ENCODE measurements at places on chromosomes 7 and 10.

DNA sequence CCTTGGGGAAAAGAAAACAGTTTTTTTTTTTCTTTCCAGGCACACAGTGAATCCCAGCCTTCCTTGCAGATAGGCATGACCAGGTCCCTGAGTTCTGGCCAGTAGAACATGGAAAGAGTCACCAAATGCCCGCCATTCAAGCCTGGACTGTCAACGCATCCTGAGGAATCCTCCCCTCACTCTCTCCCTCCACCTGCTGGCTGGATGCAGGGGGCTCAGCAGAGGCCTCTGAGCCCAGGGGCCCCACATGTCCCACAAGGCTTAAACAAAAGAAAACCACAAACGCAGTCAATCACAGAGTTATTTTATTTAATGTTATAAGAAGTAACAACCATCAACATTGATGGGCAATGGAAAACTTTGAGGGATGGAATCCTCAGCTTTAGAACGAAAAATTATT is 93.1 kb downstream of the JCAD start:
- DNase-seq = no peak

- DNase-seq = no peak
Measured at GRCh38 chr10:43901302-43901701, 252.6 kb upstream of the ZNF32 start.

GRCh38 chr7:3042861-3043489 is 692 bp downstream of the CARD11 start:
- DNase-seq = peak; percentile 84

DNA sequence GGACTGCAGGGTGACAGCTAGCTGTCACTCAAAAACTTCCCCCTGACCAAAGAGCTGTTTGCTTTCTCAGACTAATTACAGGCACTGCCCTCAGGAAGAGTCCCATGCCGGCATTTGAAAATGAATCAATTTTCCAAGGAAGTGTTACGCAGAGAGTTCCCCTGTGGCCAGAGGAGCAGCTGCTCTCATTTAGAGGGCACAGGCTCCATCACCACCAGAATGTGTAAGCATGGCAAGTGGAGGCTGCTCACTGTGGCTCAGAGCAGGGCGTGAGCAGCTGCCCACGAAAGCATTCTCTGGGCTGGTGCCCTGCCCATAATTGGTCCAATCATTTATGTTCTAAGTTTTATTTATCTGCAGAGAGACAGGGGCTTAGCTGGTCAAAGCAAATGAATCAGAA is 202.2 kb downstream of the RAMP3 start:
- DNase-seq = no peak

- DNase-seq = no peak
Measured at GRCh38 chr7:141889321-141889720, 26.9 kb upstream of the OR9A4 start.

DNA sequence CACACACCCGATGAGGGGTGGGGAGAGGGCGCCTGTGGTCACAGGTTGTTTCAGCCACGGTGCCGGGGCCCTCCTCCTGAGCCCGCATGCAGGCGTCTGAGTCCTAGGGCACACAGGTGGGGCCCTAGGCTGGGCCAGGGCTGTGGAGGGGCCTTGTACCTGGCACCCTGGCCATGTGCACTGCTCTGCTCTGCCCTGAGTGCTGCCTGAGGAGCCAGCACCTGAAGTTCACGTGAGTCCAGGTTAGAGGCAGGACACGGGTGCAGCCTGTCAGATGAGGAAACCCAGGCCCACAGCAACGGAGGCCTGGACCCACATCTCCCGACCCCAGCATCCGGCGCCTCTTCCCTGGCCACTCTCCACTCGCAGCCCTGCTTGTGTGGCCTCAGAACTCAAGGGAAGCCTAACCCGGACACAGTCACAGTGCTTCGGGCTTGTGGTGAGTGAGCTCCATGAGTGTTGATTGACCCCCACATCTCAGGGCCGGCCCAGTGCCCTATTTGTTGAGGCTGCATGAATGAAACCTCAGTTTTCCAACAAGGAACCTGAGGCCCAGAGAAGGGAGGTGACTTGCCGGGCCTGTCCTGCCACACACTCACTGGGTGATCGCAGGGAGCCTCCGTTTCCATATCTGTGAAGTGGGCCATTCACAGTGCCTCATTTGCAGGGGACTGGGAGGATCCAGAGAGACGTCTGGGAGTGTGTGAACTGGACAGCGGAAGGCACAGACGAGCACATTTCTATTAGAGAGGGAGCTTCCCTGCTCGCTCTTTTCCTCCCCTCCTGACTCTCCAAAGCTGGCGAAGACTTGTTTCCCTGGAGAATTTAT is 39.6 kb downstream of the PPIF start:
- peak; percentile 38 for DNase-seq

DNA sequence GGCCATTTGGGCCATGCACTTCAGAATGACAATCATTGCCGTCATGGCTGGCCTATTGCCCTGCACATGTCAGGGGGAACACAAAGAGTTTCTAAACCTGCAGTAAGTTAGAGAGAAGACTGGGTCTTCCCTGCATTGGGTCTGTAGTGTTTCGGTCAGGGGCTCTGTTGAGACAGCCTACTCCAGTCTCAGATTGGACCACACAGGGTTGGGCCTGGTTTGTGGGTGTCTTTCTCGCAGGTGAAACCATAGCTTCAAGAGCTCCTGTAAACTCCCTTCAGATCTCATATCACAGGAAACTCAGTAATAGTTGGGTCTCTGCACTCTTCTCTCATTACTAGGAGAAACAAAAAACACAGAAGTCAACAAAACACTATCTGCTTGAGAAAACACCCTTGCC is 7.3 kb upstream of the TARP start:
- DNase-seq = no peak

DNA sequence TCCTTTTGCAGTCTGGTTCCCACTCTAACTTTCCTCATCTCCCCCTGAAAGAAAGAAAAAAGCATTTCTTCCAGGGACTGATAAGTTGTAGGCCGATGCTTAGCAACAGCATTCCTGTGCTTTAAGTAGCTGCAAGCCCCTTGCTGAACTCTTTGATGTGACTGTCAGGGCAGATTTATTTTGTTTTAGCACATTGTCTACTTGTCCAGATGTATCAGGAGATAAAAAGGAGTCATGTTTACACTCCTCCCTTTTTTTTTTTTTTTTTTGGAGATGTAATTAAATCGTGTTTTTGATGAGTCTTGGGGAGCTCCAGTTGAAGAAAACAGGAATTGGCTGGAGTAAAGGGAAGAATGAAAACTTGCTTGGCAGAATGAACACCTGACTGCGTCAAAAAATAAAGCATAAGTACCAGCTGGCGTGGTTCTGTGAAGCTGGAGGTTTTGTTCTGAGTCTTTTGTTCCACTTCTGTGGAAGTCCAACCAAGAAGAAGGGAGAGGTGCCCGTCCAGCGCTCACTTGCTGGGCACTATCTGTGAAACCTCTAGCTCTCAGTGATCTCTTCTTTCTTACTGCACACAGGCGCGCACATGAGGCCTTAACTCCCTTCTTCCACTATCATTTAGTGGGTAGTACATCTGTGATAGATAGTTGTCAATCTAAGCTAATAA is 871.7 kb downstream of the LRMDA start:
- no peak for DNase-seq

- no peak for DNase-seq
Measured at GRCh38 chr10:59505926-59506325, 143.6 kb upstream of the FAM13C start.

GRCh38 chr10:132743925-132744490 is 41.9 kb downstream of the NKX6-2 start:
- DNase-seq = no peak

- no peak for DNase-seq
Measured at GRCh38 chr7:94700926-94701554, 45.1 kb upstream of the SGCE start.

GRCh38 chr10:14481752-14482151 is 151.0 kb upstream of the FRMD4A start:
- DNase-seq = no peak

GRCh38 chr7:7375538-7375937 is 160.1 kb downstream of the COL28A1 start:
- DNase-seq = no peak

GRCh38 chr7:935164-935873 is 19.2 kb downstream of the ADAP1 start:
- DNase-seq = no peak

DNA sequence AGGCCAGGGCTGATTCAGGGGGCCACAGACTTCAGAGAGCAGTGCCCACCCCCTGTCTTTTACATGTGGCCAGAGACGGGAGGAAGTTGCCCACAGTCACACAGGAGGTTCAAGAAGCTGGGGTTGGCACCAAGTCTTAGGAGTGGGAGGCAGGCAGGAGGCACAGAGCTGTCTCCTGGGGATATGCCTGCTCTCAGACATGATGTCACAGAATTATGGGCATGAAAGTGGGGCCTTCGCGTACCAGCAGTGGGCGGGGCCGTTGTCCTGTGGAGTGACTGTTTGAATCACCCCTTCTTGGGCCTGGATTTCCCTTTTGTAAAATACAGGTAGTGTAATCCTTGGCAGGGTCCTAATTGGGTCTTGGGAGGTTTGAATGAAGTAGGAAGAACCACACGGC is 81.2 kb upstream of the PPIF start:
- DNase-seq = no peak

DNA sequence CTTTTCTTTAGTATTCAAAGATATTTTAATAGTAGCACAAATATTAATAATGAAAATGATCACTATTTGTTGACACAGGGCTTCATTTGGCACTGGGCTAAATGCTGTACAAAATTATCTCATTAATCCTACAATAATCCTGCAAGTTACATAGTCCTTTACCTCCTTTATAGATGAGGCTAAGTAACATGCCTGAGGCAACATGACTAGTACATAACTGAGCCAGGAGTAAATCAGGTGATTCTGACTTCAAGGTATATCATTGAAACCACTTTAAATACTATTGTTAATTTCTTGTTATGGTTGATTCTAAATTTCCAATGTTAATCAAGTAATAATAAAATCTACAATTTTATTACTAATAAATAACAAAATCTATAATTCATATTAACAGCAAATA is 39.8 kb downstream of the SEM1 start:
- no peak for DNase-seq

DNA sequence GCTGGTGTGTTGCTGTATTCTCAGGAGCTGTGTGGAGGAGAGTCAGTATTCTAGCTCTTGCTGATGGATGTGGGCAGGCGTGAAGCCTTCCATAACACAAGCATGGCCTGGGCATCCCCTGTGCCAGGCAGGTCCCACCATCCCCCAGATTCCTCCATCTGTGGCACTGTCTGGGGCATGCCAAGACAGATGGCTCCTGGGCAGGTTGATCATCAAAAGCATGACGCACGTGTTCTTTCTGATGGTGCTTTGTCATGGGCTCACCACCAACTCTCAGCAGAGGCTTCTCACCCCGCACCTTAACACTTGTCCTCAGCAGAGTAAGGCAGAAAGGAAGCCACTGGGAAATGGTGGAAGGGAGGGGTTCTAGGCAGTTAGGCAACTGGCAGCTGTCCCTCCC is 364.3 kb downstream of the PLXNA4 start:
- no peak for DNase-seq

- no peak for DNase-seq
Measured at GRCh38 chr7:590731-591551, 71.3 kb upstream of the PDGFA start.

GRCh38 chr10:75737580-75737949 is 306.1 kb downstream of the LRMDA start:
- DNase-seq = no peak

DNA sequence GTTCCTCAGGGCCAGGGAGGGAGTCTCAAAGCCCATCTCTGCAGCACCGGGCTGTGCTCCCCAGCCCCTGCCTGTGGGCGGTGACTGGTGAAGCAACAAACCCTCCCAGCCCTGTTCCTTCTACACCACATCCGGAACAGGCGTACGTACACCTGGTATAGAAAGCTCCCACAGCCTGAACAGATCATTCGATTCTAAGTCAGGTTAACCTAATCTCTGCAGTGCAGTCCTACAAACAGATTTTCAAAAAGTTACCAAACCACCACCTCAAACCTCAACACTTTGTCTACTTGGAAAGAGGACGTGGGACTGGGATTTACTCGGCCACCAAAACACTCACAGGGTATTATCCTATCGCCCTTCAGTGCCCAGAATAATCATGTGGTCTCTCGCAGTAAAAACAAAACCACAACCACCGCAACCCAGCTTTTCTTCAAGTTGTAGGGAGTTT is 238.4 kb downstream of the DIP2C start:
- DNase-seq = peak; percentile 67

- DNase-seq = no peak
Measured at GRCh38 chr7:44056681-44057080, 8.7 kb downstream of the PGAM2 start.

DNA sequence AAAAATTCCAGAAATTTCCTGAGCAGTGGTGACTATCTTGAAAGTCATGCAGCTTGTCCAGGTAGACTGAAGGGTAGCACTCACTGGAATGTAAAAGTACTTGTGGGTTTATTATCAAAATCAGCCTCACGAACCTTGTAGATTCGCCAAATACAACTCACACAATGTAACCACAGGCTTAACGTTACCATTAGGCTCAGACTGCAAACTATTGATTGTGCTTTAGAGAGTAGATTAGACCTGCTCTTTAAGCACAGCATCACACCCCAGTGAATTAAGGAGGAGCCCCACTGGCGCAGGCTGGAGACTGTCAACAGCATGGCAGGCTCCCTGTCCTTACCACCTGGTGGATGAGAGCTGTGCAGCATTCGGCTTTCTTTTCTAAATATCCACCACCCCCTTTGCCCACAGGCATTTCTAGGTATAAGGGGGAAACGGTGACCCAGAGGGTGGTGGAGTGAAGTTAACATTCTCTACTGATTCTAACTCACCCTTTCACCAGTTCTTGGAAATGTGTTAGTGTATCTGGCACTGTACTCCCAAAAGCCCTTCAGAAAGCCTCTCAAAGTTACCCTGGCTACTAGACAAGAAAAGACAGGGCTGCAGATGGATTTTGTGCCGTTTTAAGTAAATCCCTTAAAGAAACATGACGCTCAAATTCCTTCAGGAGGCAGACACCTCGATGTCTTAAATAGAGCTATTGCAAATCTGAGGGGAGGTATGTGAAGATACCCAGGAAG is 56.6 kb downstream of the GSDME start:
- no peak for DNase-seq

DNA sequence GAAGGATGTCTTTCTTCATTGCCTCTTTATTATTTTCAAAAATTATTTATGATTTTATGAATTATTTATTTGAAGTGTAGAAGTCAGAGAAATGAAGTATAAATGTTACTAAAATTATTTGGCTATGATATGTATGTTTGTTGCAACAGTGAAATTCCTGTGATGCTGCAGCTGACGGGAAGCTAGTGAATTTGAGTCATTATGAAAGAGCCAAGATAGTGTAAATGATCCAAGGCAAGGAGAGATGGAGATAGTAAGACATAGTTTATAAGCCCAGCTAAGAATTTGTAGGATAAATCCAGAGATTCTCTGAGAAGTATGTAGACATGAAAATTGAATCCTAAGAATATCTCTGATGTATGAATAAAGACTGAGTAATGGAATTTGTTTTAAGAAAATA is 30.8 kb downstream of the CASD1 start:
- no peak for DNase-seq
